Right cardiac atrium (tissue), 5 donors: ENCODE measurements at places on chromosomes 4 and X.

DNA sequence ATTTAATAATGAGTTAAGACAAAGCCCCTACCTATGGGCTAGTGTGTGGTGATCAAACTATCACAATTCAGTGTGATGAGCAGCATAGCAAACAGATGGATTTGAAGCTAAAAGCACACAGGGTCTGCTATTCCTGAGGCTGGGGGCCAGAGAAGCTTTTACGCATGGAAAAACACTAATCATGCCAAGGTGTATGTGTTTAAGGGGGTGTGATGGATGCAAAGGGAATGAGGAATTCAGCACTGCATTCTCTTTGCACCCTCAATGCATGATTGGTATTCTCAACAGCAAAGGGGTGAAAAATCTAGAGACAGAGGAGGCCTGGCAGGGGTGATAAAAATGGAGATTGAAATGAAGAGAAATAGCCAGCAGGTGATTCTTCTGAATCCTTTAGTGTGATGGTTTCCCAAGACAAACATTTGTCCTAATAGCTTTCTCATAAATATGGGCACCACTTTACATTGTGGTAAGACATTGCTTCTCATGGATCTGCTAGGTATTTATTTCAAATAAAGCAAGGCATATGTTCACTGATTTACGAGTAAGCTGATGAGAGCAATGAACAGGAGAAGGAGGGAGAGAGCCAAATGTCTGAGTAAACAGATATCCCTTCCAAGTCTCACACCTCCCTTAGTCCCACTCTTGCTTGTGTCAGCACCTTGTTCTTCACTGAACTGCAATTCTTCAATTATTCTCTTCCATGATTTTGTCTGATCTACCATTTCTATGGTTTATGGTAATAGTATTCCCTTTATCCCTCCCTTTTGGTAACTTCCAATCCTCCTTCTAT, 15.7 kb downstream of the C1QTNF7 start:
- DNase-seq = no peak

GRCh38 chr4:66059556-66059955, 389.3 kb upstream of the EPHA5 start:
- DNase-seq = no peak

GRCh38 chr4:158630893-158631292, 40.8 kb downstream of the C4orf46 start:
- no peak for DNase-seq

GRCh38 chrX:115940888-115941332, 229.6 kb upstream of the AGTR2 start:
- DNase-seq = no peak

DNA sequence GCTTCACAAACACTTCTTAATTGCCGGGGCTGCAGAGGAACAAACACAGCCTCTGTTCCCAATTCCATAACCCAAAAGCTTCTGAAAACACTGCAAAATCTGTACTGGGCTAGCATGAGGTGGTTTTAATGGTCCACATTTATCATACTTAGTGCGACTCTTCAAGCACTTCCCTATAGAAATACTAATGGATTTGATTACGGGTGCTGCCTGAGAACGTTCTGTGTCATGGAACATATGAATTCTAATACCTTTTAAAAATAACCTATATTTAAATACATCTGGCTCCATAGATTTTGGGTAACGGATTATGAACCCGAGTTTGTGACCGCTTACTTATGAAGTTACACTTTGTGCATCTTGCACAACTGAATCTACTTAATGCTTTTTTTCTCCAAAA, 35.4 kb upstream of the STS start:
- no peak for DNase-seq

- DNase-seq = no peak
Measured at GRCh38 chrX:108945883-108946523, 209.6 kb upstream of the IRS4 start.

DNA sequence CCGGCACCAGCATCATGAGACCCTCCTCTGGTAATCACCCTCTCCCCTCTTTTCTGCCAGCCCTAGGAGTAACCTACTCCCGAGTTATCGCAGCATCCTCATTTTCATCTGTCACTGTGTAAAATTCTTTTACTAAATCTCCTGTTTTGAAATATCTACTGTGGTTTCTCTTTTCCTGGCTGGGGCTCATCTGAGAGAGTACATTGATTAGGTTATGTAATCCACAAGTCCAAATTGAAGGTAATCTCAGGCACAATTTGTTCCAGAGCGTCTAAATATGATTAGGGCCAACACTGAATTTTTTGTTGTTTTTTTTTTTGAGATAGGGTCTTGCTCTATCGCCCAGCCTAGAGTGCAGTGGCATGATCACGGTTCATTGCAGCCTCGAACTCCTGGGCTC, 142.4 kb downstream of the SMIM20 start:
- DNase-seq = no peak

DNA sequence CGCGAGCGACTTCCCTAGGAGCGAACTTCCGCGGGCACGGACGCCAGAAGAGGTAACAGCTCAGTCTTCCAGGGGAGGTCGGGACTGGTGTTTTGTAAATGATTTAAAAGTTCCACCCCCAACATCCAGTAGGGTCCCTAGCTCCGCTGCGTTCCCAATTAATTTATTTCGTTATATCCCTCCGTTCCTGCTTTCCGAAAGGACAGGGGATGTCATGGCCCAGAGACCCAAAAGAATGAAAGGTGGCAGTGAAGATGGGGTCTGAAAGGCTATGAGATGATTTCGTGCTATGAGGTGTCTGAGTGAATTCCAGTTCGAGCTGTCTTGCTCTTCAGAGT, 373 bp upstream of the SMIM43 start:
- no peak for DNase-seq

DNA sequence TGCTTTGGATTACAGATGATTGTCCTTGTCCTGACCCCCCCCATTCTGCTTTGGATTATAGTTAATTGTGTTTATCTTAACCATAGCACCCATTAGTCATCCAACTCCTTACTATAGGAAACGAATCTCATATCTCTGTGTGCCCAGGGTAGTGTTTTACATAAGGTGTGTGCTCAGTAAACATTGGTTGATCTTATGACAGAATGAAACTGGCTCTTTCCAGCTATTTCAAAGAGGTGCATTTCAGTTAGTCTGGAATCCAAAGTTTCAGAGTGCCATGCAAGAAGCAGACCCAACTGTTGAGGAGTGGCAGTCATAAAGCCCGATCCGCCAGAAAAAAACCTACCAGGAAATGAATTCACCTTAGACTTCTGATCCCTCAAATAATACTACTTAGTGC, 14.7 kb downstream of the TRIM2 start:
- no peak for DNase-seq

GRCh38 chrX:97968376-97969163, 1084.9 kb downstream of the RPA4 start:
- no peak for DNase-seq

DNA sequence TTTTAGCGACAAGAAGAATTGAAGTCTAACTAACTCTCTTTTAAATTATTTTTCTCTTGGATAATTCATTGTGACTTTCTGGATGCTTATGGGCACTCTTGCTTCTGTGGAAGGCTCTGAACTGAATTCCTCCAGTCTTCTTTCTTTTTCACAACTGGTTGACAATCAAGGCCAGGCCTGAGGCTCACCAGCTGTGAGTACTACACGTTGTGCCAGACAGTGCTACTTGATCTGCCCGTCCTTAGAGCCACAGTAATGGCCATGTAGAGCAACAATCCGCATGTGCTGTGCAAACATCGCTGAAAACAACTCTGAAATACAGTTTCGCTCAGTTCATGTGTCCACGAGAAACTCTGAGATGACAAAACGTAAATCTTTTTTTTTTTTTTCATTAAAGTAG, 1336.3 kb upstream of the AGA start:
- no peak for DNase-seq

DNA sequence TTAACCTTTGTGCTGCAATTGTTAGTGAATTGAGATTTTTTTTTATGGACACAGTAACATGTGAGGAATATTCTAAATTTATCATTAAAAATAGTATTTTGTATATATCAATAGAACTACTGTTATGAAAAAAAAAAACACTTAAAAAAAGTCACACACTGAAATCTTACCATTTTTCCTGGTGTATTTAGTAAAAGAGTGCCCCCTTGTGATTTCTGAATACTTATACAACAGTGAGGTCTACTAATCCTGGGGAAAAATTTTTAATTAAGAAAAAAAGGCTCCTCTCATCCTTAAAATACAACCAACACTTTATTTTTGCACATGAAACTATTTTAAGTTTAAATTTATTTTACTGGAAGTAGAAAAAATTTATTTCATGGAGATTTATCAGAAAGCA, 56.4 kb upstream of the SPOCK3 start:
- DNase-seq = no peak

DNA sequence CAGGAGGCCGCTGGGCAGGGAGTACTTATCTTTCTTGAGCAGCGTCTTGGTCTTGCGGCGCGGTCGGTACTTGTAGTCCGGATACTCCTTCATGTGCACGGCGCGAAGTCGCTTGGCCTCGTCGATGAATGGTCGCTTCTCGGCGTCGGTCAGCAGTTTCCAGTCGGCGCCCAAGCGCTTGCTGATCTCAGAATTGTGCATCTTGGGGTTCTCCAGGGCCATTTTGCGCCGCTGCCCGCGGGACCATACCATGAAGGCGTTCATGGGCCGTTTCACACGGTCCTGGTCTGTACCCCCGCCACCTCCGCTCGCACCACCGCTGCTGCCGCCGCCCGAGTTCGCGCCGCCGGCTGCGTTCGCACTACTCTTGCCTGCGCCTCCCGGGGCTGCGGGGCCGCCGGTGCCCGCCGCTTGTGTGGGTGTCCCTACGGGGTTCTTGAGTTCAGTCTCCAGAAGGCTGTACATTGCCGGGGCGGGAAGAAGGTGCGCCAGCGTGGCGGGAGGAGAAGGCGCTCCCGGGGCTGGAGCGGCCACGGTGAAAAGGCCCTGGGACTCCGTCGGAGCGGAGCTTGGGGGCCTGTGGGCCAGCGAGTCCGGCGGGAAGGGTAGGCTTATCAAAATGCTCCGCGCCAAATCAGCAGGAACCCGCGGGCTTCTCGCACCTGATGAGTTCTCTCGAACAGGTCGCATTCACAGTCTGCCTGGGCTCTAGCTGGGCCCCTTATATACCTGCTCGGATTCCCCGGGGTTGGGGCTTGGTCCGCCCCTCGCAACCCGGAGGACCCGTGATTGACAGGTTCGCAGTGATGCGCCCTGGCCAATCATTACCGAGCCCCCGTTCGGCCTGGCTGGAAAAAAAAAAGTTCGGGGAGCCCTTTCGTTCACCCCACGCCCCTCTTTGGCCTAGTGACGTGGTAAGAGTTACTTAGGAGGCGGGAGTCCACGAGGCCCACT, at the start of gene SOX3:
SOX3 (minus strand) TSS at position 699 of the 954 bp plus-strand sequence; CDS start at position 690, 9 bp downstream.
- DNase-seq = no peak

- DNase-seq = peak; percentile 26
Measured at GRCh38 chr4:152073351-152074087, 312.7 kb upstream of the GATB start.

DNA sequence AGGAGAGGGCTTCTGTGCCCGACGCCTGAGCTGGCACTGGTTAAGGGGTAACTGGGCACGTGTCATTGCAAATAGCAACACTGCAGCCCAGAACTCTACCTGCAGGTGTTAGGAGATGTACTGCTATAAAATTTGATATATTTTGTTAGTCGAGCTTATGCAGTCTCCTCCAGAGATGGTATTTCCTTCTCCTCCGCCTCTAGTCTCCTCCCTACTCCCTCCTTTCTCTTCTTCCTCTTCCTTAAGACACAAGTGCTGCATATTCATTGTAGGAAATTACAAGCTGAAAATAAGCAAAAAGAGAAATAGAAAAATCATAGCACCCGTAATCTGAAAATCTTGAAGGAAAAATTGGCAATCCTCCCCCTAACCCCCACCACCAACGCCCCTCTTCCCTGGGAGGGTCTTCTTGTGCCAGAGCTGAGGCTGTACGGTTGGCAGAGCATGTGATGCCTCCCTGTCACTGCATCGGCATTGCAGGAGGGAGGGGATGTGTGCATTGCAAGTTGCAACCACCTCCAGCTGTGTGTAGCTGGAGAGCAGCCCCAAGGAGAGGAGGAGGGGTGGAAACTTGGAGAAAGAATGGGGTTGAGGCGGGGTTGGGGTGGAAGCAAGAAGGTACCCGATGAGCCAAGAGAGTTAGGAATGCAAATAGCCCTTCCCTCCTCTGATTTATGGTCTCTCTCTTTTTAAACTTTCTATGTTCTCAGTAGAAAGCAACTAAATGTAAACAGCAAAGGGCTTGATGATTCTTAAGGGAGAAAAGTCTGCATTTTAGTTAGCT, 48.3 kb upstream of the MND1 start:
- peak; percentile 61 for DNase-seq

GRCh38 chr4:158033416-158034120, 139.3 kb downstream of the GASK1B start:
- no peak for DNase-seq

GRCh38 chrX:70907900-70908299, 611 bp downstream of the TEX11 start:
- no peak for DNase-seq

DNA sequence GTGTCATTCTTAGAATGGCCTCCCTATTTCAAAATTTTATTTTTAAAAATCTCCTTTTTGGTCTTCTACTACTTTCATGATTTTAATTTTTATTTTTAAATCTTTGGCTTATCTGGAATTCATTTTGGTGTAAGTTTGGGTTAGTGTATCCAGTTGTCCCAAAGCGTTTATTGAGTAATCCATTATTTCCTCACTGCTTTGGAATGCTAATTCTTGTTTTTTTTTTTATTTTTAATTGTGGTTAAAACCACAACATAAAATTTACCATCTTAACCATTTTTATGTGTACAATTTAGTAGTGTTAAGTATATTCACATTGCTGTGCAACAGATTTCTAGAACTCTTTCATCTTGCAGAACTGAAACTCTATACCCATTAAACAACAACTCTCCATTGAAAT, 8.7 kb downstream of the CITED1 start:
- no peak for DNase-seq

- no peak for DNase-seq
Measured at GRCh38 chrX:68763481-68763880, 65.3 kb upstream of the EFNB1 start.

GRCh38 chrX:25015486-25016360, at the start of gene ARX:
Gene ARX, minus strand, starts transcription at chrX:25015965. Its CDS starts 228 bp downstream, at chrX:25015737.
- DNase-seq = peak; percentile 50
